ENCODE measurements at places on chromosomes 1 and 21. TPM values are rescaled to one million over a fixed set of nuclear protein-coding genes. Genes with fewer than 3 reads are reported as not detected.

NEK2 gene
- polyA plus RNA-seq = 4.3 TPM

GJB5 gene
- polyA plus RNA-seq = 0.16 TPM

CFH gene
- 102 TPM for polyA plus RNA-seq

CNIH4 gene
- polyA plus RNA-seq = 26.1 TPM

CA6 gene
- not detected for polyA plus RNA-seq

HSD11B1 gene
- not detected for polyA plus RNA-seq

RGS4 gene
- polyA plus RNA-seq = 0.85 TPM
